ENCODE measurements at places on chromosomes 13 and 19.
A peak's percentile ranks its signal among the peaks of the same experiment; 100 is the strongest.

DNA sequence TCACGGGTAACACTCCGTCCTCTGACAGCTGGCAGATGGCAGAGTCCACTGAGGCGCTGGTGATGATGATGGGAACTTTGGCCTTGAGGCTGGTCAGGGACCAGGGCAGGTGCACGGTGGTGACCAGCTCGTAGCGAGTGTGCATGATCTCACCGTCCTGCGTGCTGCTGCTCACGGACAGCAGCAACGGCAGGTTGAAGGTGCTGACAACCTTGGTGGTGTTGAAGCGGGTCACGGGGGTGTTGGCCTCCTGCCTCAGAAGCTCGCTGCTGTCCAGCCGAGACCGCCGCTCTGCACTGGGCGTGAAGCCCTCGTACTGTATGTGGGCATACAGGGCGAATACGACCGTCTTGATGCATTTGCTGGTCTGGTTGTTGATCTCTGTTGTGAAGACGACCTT is 11.6 kb downstream of the ARRDC5 start:
- DNase-seq: no peak

DNA sequence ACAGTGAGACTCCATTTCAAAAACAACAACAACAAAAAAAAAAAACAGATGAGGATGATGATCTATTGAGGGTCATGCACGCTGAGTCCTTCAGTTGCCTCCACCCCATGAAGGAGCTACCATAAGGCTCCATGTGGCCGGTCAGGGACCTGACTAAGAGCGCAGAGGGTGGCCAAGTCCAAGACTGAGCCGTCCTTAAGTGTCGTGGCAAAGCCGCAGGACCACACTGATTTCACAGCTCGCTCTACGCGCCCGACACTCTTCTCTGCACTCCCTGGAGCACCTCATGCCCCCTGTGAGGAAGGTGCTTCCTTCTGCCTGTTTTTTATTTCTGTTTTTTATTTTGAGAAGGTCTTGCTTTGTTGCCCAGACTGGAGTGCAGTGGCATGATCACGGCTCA is 12.3 kb downstream of the TTYH1 start:
- DNase-seq: no peak

DNA sequence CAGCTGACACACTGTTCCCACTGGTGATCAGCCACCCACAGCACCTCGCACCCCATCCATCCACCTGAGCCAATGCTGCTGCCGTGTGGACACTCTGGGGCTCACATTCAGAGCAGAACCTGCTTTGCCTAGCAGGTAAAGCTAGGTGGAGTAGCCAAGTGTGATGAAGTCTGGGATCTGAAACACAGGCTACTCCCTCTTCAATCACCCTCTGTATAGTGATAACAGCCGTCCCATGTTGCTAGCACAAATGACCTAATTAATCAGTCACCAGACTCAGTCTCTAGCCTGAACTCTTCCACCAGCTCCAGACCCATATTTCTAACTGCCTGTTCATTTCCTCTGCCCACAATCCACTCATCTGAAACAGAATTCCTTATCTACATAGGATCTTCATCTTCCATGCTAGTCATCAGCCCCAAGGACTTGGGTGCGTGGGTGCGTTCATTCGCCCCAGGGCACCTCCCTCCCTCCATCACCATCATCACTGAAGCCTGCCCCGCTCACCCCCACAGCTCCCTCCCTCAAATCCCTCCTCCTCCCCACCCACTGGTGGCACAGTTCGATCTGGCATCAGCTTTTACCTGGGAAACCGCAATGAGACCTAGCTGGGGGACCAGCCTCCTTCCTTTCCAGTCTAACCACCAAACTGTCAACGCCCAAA is 19.8 kb downstream of the STK24 start:
- peak; percentile 63 for DNase-seq

- no peak for DNase-seq
Measured at GRCh38 chr13:99803141-99803540, 168.4 kb downstream of the ZIC5 start.

DNA sequence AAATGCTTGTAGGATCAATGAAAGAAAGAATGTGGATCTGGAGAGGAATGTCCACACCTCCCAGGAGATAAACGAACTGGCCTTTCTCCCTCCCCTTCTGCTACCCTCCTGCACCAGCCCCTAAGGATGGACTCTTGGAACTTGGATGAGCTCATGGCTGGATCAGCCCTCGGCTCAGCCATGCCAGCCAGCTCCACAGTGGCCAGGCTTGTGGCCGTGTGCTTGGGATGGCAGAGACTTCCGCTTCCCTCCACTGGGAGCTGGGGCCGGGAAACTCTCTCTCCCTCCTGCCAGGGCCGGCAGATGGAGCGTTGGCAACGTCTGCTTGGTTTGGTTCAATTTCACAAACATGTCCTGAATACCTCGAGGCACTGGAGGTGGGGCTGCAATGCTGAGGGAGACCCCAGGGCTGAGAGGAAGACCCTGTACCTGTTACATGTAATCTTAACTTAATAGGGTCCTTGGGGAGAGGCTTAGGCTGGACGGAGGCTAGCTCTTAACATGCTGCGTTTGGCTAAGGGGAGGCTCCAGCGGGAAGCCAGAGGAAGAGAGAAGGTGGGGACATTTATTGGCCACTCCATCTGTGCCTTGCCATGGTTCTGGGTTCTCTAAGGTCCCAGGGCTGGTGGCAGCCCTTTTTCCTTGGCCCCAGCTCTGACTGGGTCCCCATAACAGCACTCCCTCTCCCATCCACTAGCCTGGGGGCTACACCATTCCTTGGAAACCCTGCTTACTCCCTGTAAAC is 152.5 kb downstream of the IER2 start:
- no peak for DNase-seq

DNA sequence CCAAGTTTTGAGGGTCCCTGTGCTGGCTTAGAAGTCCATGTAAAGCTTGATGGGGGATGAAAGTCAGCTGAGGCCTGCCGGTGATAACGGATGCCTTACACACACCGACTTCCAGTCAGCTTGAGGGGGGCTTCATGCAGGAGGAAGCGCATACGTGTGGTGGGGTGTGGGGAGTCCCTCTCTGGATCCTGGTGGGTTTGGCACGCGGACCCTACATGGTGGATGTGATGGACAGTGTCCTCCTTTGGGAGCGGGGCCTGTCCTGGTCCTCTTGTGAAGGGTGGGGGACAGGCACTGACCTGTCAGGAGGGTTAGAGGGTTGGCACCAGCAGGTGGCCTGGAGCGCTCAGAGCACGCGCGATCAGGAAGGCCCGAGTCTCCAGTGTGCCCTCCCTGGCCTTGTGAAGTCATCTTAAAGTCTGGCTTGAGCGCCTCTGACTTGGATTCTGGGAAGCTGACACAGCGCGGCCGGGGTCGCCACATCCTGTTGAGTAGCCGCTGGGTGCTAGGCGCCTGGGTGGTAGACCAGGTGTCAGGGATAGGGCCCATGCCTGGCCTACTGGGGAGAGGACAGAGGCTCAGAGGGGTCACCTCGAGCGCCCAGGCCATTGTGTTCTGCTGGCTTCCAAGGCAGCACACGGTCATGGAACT is 2.9 kb downstream of the DAZAP1 start:
- DNase-seq: no peak

- no peak for DNase-seq
Measured at GRCh38 chr13:30107121-30107520, 200.2 kb downstream of the KATNAL1 start.

DNA sequence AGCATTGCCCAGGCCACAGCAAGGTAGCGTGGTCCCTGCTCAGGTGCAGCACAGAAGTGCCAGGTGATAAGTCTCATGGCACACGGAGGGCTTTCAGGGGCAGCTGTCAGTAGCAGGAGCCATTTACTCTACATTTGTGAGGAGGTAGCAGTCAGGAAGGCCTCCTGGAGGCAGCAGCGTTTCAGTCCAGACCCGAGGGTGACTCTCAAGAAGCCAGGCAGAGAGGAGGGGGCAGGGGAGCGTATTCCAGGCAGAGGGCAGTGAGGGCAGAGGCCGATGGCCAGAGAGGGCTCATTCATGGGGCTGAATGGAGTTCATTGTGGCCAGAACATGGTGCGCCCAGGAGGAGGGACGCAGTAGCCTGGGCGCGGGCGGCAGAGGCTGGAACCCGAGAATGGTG is 8.9 kb downstream of the PIAS4 start:
- DNase-seq: no peak

GRCh38 chr13:30110301-30111070 is 196.9 kb downstream of the KATNAL1 start:
- no peak for DNase-seq

- no peak for DNase-seq
Measured at GRCh38 chr19:47610902-47611301, 2.0 kb downstream of the BICRA start.

DNA sequence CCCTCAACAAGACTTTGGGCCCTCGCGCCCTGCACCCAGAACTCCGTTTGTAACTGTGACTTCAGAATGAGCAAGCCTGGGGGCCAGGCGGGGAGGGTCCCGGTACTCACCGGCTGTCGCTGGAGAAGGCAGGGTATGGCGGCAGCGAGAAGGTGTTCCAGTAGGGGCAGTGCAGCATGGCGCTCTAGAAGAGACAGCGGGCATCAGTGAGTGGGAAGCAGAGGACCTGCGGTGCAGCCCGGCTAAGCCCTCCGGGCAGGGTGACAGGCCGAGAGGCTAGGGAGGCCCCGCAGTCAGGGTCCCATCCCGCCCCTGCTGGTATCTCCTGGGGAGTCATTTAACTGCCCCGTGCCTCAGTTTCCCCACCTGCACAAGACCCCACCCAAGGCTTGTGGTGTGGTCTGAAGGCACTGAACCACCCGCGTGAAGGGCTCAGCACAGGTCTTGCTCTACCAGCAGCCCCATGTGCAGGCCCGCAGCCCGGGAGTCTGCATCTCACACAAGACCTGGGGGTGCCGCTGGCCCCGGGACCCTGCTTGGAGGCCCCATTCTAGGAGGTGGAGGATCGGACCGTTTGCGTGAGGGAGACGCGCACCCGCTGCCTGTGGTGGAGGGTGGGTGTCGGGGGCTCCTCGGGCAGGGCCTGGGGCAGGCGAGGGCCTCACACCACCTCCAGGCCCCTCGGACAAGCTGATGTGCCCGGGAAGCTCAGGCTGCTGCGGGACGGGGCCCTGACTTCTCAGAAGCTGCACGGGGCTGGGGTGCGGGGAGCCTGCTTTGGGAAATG is 24.6 kb downstream of the SBNO2 start:
- no peak for DNase-seq

- DNase-seq: no peak
Measured at GRCh38 chr19:46928951-46929350, 68.2 kb downstream of the ARHGAP35 start.

- DNase-seq: peak; percentile 96
Measured at GRCh38 chr13:114128624-114129522, 3.5 kb downstream of the RASA3 start.

DNA sequence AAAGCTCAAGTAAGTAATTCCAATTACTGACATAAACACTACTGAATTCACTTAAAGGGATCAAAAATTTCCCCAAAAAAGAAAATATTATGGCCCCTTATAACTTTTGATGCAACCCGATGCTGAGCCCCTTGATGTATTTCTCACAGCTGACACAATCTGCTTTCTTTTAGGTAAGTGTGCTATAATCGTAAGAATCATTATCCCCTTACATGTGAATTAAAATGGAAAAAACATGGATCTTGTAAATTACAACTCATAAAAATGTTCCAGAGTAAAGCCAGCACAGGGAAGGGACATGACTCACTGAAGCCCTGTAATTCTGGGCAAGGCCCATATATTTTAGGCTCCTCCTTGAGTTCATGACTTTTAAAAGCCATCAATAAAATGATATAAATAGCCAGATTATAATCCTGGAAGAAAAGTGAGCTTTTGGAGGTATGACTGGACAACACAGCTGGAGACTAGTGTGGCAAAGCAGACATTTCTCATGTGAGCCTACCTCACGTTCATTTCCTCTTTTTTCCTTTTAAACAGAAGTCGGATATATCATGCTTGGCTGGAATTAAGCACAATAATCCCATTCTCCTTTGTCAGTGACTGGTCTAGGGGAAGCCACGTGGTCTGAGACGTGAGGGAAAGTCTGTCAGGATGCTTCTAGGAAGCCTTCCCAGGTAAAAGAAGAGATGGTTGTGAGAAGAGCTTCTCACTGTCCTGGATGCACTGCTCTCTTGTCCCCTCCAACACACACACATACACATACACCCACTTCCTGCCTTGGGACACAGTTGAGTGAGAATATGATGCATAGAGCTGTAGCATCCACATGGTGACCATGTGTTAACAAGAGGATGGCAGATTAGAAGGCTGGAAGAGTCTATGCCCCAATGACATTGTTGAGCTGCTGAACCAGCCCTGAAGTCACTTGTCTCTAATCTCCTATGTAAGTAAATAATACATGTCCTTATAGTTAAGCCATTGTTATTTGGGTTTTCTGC is 165.4 kb downstream of the RGCC start:
- DNase-seq: no peak

DNA sequence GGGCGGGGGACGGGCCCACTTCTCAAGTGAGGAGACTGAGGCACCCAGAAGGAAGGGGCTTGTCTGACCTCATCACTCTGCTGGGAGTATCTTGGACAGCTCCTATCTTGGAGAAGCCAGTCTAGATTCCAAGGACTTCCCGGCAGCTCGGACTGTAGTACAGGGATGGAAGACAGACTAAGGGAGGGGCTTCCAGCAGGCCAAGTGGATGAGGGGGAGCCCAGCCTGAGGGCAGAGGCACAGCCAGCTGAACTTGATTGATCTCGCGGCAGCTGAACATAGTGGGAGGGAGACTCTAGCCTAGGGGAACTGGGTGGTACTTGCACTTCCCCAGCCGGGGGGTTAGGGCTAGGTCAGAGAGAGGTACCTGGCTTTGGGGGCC is 711 bp downstream of the CILP2 start:
- no peak for DNase-seq

- DNase-seq: no peak
Measured at GRCh38 chr13:24495151-24495729, 17.3 kb downstream of the PARP4 start.

DNA sequence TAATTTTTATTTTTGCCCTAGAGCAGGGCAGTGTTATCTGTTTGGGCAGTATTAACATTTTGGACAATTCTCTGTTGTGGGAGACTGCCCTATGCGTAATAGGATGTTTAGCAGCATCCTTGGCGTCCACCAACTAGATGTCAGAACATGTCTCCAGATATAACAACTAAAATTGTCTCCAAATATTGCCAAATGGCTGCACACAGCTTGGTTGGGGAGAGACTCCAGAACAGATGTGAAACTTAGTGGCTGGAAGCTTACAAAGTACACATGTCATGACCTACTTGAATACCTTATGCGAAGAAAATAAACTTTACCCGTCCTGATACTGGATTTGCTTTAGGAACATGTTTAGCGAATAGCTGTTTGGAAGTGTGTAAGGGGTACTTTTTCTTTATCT is 123.0 kb downstream of the GGACT start:
- no peak for DNase-seq

All from CD4-positive, alpha-beta T cell treated with Interleukin-4 for 4 hours (primary cell).